ENCODE measurements at places on chromosomes 16 and 17.

DNA sequence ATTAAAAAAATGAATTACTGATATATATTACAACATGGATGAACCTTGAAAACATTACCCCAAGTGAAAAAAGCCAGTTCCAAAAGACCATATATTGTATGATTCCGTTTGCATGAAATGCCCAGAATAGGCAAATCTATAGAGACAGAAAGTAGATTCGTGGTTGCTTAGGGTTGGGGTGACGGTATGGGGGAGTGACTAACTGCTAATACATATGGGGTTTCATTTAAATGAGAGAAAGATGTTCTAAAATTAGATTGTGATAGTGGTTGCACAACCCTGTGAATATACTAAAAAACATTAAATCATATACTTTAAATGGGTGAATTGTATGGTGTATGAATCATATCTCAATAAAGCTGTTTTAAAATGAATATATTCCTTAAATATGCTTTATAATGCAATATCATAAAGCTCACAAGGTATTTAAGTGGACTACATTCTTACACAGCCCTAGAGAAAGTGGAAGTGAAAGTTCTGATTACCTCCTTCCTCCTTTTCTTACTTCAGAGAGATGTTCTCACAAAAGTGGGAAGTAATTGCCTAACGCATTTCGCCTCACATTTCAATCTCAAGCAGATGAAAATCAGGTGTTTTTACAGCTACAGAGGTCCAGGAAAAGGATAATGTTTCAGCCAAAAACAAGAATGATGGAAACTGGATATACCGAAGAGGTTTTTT lies 142.7 kb upstream of the GNAO1 start:
- DNase-seq: no peak

DNA sequence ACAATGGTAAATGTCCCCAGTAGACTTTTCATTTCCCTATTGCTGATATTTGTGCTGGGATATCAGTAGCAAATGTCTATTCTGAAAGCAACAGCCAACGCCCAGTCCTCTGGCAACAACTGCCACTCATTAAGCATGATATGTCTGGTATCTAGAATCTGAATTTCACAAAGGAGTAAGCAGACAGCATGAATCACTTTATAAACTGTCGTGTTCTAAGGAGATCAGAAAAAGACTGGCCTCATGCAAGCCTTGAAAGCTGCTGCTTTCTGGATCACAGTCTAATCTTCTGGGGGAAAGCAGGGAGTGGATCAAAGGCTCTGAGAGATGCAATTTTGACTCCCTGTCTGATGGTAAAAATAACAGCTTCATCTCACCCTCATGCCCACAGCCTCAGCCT lies 153.1 kb upstream of the NOG start:
- DNase-seq: no peak

- no peak for DNase-seq
Observed at GRCh38 chr16:27448532-27449433, 46.8 kb downstream of the IL21R start.

DNA sequence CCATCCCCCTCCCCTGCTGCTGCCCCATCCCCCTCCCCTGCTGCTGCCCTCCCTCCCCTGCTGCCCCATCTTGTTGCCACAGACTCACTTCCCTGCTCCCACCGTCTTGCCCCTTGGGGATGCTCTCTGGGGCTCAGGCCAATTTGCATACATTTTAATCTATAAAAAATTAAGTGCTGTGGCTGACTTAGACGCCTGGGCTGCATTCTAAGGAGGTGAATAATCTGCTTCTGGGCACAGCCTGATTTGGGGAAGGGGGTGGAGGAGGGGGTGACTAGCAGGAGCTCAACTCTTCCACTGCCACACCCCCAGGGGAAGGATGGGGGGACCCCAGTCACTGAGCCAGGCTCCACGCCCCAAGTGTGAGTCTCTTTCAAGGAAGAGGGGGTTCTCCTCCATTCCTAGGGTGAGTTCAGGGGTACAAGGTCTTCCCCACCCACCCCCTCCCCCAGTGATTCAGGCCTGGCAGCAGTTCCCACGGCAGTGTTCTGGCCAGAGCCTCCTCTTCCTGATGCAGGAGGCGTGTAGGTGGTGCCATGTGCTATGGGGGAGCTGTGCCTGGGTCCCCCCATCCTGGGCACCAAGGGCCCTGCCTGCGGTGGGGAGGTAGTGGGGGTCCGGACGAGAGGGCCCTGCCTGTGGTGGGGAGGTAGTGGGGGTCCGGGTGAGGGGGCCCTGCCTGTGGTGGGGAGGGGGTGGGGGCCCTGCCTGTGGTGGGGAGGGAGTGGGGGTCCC lies 5.0 kb downstream of the DPH1 start:
- DNase-seq: no peak

- no peak for DNase-seq
Observed at GRCh38 chr16:35252356-35252936, 1793.0 kb downstream of the TP53TG3F start.

GRCh38 chr17:44842748-44843147 lies 4.9 kb upstream of the HIGD1B start:
- DNase-seq: no peak

- no peak for DNase-seq
Observed at GRCh38 chr17:44894642-44895041, 4.6 kb downstream of the EFTUD2 start.

GRCh38 chr17:7523033-7523432 lies 25.8 kb upstream of the TNFSF12 start:
- DNase-seq: no peak

- peak; percentile 40 for DNase-seq
Observed at GRCh38 chr16:56257239-56257638, 66.0 kb downstream of the GNAO1 start.

DNA sequence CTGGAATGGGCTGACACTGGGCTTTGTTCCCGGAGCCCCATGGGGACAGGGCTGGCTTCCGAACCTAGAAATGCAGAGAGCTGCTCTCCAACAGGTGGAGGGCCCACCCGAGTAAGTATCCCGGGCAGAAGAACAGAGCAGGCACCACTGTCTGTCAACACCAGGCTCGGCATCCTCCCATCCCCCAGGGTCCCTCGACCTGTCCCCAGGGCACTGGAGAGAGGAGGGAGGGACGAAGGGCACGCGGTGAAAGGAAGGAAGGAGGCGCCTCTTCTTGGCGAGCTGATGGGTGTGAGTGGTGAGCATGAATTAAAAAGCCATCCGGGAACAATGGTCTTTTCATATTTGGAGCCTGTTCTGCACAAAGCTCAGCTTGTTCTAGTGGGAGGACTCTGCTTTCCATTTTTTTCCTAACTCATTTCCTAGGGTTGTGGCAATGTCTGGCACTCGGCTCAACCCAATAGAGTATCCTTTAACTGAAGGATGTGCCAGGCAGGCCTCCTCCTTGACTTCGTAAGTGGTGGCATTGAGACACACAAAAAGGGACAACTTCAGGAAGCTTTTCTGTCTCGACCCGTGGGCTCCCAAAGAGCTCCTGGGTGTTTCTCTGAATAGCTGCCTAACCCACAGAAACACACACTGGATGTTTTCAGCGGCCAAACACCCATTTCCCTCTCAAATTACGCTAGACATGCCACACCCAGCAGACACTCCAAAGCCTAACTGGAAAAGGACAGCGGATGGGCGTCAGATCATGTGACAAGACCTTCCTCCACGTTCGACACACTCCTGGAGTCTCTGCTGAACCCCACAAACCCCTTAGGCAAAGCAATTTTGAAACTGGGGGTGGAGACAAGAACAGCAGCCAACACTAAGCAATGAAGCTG lies 47.7 kb downstream of the ZFHX3 start:
- no peak for DNase-seq

- DNase-seq: no peak
Observed at GRCh38 chr16:85835227-85835751, 35.8 kb downstream of the COX4I1 start.

- DNase-seq: no peak
Observed at GRCh38 chr16:60810250-60810649, 1226.0 kb downstream of the CDH8 start.

DNA sequence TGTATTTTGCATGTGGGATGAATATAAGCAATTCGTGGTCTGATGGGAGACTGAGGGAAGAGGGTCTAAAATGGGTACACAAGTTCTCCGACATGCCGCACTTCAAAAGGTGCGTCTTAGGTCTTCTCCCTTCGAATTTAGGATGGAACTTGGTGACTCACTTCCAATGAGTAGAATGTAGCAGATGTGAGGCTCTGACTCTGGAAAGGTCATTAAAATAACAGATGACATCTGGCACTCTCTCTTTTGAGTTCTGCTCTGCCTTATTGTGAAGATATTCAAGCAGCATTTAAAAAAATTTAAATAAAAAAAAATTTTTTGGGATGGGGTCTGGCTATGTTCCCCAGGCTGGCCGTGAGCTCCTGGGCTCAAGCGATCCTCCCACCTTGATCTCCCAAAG lies 92.7 kb downstream of the TMEM100 start:
- DNase-seq: no peak

- DNase-seq: no peak
Observed at GRCh38 chr16:58027161-58027915, 1.8 kb downstream of the MMP15 start.

DNA sequence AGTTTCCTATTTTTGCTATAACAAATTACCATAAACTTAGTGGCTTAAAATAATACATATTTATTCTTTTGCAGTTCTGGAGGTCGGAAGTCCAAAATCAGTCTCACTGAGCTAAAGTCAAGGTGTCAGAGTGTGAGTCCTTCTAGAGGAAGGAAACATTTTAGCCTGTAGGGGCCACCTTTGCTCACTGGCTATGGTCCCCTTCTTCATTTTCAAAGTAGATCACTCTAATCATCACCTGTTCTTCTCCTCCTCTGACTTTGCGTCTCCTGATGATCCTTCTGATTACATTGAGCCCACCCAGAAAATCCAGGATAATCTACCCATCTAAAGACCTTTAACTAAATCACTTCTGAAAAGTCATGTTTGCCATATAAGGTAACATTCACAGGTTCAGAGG lies 534.4 kb upstream of the SALL1 start:
- no peak for DNase-seq

DNA sequence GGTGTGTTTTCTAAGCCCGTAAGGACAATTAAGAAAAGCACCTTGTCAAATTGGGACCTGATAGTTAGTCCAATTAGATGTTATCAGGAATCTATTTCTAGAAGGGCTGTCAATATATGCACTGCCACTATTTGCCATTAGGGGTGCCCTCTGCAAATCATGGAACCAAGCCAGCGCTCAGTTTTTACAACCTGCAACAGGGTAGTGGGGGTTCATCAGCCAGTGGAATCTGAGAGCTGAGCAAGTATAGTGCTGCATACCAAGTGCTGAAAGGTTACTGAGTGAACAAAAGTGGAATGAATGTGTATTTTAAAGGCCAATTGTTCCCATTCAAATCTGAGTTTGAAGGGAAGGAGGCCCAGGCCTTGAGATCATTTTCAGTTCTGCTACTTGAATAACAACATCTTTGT lies 10.4 kb downstream of the PRR11 start:
- DNase-seq: no peak

DNA sequence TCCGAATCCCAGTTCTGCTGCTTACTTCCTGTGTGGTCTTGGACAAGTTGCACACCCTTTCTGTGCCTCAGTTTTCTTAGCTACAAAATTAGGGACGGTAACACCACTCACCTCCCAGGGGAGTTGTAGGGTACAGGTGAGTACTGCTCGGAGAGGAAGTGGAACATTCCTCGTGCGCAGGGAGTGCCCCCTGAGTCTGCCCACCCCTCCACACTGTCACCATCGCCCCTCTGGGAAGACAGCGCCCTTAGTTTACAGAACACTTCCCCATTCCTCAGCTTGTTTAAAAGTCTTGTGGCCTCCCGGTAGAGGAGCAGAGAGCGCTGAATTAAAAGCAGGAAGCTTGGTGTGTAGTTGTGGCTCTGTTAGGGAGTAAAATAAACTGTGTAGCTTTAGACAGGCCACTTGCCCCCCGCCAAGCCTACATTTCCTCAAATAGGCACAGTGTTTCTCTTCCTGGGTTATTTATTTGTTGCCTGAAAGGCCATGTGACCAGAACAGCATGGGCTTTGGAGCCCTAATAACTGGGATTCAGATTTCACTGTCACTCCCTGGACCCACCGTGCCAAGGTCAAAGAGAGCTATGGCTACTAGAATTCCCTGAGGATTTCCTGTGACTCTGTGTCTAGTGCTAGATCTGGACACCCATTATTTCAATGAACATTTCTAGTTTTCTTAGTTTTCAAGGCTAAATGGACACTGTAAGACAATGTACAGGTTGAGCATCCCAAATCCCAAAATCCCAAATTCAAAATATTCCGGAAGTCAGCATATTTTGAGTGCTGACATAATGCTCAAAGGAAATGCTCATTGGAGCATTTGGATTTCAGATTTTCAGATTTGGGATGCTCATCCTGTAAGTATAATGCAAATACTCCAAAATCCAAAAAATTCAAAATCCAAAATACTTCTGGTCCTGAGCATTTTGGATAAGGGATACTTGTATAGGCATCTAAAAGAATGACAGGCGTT lies 372.5 kb downstream of the SNX29 start:
- no peak for DNase-seq

DNA sequence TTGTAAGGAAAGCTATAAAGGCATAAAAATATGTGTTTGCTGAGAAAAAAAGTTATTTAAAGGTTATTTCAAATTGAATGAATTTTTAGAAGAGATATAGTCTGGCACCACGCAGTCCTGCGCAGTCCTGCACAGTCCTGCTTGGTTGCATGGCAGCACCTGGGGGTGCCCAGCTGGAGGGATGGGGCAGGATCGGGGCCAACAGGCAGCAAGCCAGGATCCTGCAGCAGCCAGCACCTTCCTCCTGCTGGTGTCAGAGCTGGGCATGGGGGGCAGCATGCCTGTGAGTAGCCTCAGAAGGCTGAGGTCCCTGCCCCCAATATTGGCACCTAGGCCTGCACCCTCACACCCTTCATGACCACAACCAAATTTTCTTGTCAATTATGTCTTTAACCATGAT lies 46.0 kb downstream of the GLG1 start:
- DNase-seq: no peak

- DNase-seq: no peak
Observed at GRCh38 chr17:2933606-2934005, 129.8 kb downstream of the OR1D5 start.

- DNase-seq: no peak
Observed at GRCh38 chr16:35319536-35320192, 1860.3 kb downstream of the TP53TG3F start.

DNA sequence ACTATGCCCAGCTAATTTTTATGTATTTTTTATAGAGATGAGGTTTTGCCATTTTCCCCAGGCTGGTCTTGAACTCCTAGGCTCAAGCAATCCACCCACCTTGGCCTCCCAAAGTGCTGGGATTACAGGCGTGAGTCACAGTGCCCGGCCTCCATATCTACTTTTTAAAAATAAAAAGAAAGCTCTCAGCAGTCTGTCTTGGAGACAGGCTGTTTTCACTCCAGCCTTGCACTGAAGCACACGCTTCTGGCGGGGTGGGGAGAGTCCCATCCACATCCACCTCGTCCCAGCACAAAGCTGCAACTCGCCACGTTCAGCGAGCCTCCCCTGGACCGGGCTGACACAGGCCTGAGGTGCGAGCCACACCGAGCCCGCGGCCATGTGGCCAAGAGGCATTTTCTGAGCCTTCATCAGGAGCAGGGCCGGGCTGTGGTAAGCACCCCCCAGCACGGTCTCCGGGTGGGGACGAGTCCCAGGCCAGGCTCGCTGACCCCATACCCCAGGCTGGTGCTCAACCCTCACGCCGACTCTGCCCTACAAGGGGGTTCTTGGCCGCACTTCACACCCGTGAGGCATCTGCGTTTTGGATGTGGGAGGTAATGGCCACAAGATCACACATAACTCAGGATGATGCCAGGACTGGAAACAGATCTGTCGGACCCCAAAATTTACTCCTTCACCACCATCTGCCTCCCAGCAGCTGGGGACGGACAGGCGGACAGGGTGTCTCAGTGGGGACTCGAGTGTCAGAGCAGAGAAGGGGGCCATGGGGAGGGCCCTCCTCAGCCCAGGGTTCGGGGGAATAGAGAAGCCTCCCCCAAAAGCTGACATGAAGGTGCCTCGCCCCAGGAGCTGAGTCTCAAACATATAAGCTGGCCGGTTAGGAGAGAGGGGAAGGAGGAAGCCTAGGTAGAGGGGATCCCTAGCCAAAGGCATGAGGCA lies 28.6 kb downstream of the TBC1D16 start:
- DNase-seq: no peak
